ENCODE measurements at places on chromosomes 4 and X.

GRCh38 chr4:138831948-138832347 is 183.6 kb upstream of the NOCT start:
- DNase-seq, result no peak

DNA sequence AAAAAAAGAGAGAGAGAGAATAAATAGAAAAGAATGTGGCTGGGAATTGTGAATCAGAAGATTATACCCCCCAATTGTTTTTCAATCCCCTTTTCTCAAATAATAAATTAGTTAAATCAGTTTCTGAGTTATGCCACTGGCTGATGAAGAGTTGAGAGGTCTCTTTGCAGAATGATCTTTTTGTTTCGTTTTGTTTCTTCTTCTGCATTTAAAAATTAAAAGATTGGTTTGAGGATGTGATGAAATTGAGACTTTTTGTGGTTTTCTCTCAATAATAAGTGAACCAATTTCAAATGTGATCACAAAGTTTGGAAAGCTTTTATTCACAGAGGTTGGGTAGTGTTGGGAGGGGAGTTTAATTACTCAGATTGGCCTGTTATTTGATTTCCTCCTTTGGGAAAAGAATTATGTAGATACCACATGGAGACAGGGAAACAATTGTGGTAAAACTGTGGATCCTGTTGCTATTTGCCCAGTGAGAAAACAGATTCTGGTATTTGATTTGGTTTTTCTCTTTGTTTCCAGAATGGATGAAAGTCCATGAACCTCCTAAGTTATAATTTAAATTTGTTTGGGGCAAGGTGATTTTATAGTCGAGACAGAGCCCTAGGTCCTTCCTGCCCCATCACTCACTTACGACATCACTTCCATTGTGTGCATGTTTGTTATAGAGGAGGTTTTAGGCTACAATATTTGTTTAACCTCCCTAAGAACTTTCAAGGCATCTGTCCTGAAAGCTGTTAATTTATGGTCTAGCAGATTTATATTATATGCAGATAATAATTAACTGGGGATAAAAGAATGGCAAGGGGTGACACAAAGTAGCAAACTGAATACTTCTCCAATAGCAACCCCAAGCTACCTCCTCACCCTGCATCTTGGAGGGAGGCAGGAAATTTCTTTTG is 92.0 kb upstream of the BMPR1B start:
- no peak for DNase-seq

DNA sequence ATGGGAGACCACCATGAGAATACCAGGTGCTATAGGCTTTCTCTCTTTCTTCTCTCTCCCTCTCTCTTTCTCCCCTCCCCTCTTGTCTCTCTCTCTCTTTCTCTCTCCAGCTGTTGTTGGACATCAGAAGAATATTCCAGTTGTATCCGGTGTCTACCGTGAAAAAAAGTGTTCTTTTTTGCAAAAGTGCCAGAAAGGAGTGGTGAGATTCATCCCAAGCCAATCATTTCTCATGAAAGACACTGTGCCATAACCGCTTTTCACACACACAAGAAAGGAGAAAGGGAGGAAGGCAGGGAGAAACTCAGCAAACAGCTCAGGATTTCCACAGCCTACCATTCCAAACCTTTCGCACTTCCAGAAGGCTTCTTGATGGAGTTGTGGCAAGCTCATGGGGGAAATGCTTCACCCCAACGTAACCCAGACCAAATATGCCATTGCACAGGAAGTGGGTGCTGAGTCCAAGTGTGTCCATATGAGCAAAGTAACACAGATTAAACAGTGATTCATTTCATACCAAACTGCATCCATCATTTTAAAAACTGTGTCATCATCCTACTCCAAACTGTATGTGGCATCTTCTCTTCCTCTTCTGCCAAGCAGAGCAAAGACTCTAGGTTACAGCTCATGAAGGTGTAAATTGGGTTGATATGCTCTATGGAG is 224.0 kb downstream of the APBB2 start:
- DNase-seq, result no peak

GRCh38 chr4:7430965-7431695 is 3.6 kb downstream of the PSAPL1 start:
- DNase-seq, result no peak

GRCh38 chrX:35622040-35622439 is 176.1 kb upstream of the MAGEB16 start:
- no peak for DNase-seq

- peak; percentile 54 for DNase-seq
Measured at GRCh38 chrX:40170830-40171512, 73.2 kb upstream of the BCOR start.

- DNase-seq, result no peak
Measured at GRCh38 chr4:38290366-38290765, 330.2 kb downstream of the PTTG2 start.

GRCh38 chr4:6468376-6468775 is 4.0 kb downstream of the PPP2R2C start:
- no peak for DNase-seq

GRCh38 chr4:114659386-114660008 is 60.9 kb downstream of the UGT8 start:
- DNase-seq, result peak; percentile 70

- DNase-seq, result no peak
Measured at GRCh38 chr4:66736606-66737005, 808.7 kb downstream of the CENPC start.

GRCh38 chrX:53732797-53733196 is 46.3 kb upstream of the HUWE1 start:
- no peak for DNase-seq

DNA sequence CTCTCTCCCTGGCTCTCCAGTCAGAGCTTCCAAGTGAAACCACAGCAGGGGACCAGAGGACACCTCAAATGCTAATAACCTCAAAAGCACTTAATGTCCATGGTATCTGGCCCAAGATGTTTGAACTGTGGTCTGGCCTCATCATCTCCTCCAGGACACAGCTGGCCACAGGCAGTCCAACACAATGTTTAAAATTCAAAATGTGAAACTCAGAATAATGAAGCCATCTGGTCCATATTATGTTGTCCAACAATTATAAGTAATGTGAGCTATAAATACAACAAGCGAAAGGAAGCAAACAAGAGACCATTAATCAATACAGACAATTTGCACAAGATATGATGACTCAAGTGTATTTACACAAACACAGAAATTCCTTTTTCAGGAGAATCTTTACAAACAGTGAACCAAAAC is 90.7 kb upstream of the S100G start:
- DNase-seq, result no peak

DNA sequence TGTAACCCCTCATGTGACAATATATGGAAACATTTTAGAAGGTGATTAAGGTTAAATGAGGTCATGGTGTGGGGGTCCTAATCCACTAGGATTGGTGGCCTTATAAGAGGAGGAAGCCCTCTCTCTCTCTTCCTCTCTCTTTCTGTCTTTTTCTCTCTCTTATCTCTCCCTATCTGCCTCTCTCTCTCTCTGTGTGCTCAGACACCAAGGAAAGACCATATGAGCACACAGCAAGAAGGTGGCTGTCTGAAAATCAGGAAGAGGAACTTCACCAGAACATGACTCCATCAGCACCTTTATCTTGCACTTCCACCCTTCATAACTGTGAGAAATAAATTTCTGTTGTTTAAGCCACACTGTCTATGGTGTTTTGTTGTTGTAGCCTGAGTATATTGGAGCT is 1472.2 kb downstream of the PCDH7 start:
- DNase-seq, result no peak

- DNase-seq, result no peak
Measured at GRCh38 chrX:154430916-154431315, 2.4 kb downstream of the ATP6AP1 start.

- DNase-seq, result no peak
Measured at GRCh38 chr4:45062935-45063545, 336.7 kb upstream of the GNPDA2 start.

- DNase-seq, result no peak
Measured at GRCh38 chr4:54585321-54586000, 72.3 kb upstream of the KIT start.

GRCh38 chr4:153486281-153487151 is 20.4 kb downstream of the TMEM131L start:
- DNase-seq, result peak; percentile 58

- no peak for DNase-seq
Measured at GRCh38 chrX:22278375-22278774, 5.7 kb downstream of the CBLL2 start.

DNA sequence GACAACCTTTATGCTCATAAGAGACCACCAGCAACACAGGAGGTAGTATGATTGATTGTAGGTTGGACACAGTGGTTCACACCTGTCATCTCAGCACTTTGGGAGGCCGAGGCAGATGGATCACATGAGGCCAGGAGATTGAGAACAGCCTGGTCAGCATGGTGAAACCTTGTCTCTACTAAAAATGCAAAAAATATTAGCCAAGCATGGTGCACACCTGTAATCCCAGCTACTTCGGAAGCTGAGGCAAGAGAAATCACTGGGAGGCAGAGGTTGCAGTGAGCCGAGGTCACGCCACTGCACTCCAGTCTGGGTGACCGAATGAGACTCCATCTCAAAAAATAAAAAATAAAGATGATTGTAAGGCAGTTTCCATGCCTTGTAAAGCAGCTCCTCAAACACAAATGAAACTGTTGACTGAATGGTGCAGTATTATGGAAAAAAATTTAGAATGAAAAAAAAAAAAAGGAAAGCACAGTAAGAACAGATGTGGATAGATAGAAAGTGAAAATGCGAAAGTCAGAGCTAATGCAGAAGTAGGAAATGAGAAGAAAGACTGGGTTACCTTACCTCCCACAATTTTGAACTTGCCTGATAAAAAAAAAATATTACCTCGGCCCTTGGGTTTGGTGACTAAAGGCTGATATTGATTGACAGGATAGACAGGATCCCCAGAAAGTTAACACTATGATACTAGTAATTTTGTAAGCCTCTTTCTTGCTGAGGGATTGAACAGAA is 249.2 kb upstream of the TRAM1L1 start:
- no peak for DNase-seq

- DNase-seq, result no peak
Measured at GRCh38 chrX:19793471-19793870, 93.9 kb downstream of the SH3KBP1 start.

DNA sequence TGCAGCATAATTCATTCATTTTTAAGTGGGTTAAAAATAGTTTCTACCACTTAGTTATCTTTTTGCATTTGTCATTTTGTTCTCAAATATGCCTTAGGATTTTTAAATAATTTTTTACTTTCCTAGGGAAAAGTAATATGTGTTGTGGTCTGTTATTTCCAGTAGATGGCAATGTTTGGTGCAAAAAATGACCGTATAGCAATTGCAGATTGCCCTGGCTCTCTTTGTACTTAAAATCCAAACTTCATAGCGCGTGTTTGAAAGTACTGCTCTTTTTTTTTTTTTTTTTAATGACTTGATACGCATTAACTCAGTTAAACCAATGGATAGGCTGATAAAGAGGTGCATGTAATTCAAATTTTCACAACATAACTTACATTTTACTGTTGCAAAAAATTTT is 74.4 kb upstream of the RBMX start:
- no peak for DNase-seq

GRCh38 chr4:174928174-174928573 is 10.0 kb downstream of the ADAM29 start:
- no peak for DNase-seq

- DNase-seq, result no peak
Measured at GRCh38 chrX:14411326-14411725, 118.0 kb upstream of the GLRA2 start.

- DNase-seq, result no peak
Measured at GRCh38 chr4:144985014-144985413, 113.0 kb downstream of the ANAPC10 start.

GRCh38 chr4:30720661-30721184 is 554 bp downstream of the PCDH7 start:
- DNase-seq, result peak; percentile 59

- no peak for DNase-seq
Measured at GRCh38 chr4:186981161-186981560, 257.5 kb upstream of the FAT1 start.

DNA sequence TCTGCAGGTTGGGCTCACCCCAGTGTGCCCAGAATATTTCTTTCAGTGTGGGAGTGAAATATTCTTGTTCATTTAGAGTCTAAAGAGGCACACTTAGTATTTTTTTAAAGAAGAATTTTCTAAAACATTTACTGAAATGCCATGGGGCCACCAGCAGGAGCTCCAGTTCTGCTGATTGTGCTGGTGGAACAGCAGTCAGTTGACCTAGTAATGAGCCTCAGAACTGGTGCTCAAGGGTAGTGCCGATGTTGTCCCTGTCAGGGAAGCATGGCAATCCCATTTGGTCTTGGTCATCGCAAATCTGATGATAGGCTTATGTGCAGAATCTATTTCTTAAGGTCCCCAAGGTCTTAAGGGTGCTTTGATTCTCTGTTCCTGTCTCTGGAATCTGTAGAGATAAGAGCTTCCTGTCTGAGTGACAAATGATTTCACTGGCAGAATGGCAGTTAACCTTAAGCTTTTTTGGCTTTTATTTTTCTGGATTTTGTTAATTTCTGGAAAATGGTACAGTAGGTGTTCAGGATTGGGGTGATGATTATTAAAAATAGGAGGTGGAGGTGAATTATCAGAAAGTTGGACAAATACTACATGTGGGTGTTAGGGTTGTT is 31.3 kb downstream of the JADE1 start:
- no peak for DNase-seq

GRCh38 chr4:41594432-41594831 is 56.5 kb downstream of the LIMCH1 start:
- DNase-seq, result no peak

DNA sequence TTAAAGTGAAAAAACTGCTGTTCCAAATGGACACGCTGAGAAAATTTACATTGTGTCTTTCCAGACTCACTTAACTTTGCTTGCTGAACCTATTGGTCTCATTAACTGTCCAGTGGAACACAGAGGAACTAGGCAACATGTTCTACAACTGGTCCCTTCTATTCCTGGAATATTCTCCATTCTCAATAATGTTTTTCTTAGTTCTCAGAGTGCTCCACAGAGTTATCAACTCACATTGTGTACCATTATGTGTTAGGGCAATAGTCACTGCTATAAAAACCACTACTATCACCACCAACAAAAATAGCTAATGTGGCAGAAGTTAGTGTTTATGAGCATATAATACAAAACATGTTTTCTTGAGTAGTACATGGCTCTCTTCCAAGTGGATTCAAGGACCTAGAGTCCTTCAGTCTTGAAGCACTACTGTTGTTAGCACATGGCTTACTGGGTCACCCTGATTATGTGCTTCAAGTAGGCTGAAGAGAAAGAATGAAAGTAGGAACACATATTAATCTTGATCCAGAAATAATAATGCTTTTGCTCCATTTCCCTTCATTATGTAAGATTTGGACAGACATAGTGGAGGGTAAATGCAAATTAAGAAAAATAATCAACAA is 865.3 kb upstream of the HS3ST1 start:
- no peak for DNase-seq
